ENCODE measurements at places on chromosomes 2 and 18.

DNA sequence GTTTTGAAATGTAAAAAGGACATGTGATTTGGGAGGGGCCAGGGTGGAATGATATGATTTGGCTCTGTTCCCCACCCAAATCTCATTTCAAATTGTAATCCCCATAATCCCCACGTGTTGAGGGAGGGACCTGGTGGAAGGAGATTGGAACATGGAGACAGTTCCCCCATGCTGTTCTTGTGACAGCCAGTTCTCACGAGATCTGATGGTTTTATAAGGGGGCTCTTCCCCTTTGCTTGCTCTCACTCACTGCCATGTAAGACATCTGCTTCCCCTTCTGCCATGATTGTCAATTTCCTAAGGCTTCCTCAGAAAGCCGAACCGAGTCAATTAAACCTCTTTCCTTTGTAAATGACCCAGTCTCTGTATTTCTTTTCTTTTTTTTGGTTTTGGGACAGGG lies 39.2 kb downstream of the FECH start:
- no peak for DNase-seq

DNA sequence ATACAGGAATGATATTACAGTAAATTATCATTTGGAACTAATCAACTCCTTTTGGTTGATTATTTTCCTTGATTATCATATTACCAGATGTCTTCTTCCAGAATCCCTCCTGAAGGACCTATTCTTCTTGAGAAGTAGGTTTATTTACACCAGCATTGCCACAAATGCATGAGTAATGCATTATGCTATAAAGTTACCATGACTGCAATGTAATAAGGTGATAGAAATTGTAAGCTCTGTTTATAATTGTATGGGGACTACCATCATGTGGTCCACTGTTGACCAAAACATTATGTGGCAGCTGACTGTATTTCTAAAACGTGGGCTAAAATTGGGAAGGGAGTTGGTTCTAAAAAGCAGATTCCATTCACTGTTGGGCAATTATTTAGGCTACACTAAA lies 602.2 kb downstream of the NYAP2 start:
- no peak for DNase-seq

- DNase-seq, result peak; percentile 41
Measured at GRCh38 chr18:22846088-22846683, 86.9 kb upstream of the RBBP8 start.

GRCh38 chr2:37581433-37581832 lies 90.0 kb downstream of the CDC42EP3 start:
- DNase-seq, result no peak

DNA sequence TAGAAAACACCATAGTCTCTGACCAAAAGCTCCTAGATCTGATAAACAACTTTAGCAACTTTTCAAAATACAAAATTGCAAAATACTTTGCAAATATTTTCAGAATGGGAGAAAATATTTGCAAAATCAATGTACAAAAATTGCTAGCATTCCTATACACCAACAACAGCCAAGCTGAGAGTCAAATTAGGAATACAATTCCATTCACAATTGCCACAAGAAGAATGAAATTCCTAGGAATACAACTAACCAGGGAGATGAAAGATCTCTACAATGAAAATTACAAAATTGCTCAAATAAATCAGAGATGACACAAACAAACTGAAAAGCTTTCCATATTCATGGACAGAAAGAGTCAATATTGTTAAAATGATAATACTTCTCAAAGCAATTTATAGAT lies 327.0 kb upstream of the ZC3H15 start:
- DNase-seq, result no peak

DNA sequence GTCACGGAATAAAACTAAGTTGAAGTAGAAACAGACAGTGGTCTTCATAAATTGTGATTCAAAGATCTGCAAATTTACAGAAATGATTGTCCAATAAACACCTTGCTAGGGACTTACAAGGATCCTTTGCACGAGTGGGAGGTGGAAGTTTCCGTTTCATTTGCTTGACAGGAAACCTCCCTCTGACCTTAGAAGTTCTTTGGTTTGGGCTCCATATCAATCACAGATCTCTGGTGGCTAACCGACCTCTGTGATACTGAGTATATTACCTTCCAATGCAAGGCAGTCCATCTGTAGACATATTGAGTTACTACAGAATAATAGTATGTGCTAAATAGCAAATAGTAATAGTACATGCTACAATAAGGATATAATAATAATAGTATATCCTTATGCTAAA lies 33.7 kb upstream of the RNF152 start:
- no peak for DNase-seq

GRCh38 chr2:150610670-150611279 lies 123.3 kb upstream of the RND3 start:
- DNase-seq, result peak; percentile 62

GRCh38 chr2:129396980-129397599 lies 582.4 kb upstream of the RAB6C start:
- peak; percentile 48 for DNase-seq

DNA sequence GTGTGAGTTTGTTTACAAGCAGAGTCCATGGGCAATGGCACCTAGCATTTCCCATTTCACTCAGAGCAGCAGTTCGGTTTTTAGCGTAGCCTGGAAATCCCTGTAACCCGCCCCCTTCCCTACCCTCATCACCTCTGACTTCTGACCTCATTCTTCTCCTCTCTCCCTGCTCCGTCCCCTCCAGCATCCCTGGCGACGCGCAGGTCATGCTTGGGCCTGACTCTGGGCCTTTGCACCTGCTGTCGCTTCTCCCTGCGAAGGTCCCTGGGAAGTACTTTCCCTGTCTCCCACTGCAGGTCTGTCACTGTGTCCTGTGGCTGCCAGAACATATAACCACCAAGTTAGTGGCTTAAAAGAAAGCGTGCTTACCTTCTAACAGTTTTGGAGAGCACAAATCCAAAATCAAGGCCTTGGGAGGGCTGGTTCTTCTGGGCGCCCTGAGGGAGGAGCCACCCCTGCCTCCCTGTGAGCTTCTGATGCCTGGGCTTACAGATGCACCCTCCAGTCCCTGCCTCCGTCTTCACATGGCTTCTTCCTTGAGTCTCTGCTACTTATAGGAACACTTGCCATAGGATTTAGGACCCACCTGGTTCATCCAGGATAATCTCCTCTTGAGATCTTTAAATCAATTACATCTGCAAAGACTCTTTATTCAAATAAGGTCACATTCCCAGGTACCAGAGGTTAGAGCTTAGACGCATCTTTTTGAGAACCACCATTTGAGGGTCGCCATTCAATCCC lies 8.1 kb upstream of the RAB17 start:
- DNase-seq, result no peak

All from Kasumi-1 (cell line).